ENCODE measurements at places on chromosomes 11 and 22. TPM values are rescaled to one million over a fixed set of nuclear protein-coding genes. Genes with fewer than 3 reads are reported as not detected.

- no peak for DNase-seq
Measured at GRCh38 chr11:19633276-19633675, 79.4 kb upstream of the NAV2 start.

DNA sequence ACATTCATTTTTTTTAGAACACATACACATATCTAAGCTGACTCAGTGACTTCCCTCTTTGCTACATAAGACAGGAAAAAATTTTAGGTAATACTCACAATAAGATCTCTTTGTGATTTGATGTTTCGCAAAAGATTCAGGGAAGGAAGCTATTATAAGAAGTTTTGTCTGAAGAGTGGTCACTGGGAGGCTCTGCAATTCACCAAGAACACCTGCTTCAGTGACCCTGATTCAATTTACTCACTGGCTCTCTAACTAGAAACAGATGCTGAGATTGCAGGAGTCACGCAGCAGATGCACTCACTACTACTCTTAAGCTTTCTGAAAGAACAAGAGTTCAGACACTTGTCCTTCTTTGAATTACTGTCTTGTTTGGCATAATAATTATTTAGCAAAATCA, 193.6 kb upstream of the DDI1 start:
- no peak for DNase-seq

- no peak for DNase-seq
Measured at GRCh38 chr22:42357634-42358296, 74.4 kb downstream of the NFAM1 start.

- DNase-seq: no peak
Measured at GRCh38 chr11:33696411-33696810, 4.2 kb downstream of the C11orf91 start.

GRCh38 chr11:57761301-57762234, at the start of gene CTNND1:
CTNND1 (plus strand) TSS chr11:57761802; CDS start chr11:57791479, 29,677 bp downstream.
- DNase-seq: peak; percentile 96

- DNase-seq: peak; percentile 72
Measured at GRCh38 chr11:78698612-78699011, 123.9 kb upstream of the NARS2 start.

- no peak for DNase-seq
Measured at GRCh38 chr22:37075822-37076433, 24.4 kb downstream of the KCTD17 start.

DNA sequence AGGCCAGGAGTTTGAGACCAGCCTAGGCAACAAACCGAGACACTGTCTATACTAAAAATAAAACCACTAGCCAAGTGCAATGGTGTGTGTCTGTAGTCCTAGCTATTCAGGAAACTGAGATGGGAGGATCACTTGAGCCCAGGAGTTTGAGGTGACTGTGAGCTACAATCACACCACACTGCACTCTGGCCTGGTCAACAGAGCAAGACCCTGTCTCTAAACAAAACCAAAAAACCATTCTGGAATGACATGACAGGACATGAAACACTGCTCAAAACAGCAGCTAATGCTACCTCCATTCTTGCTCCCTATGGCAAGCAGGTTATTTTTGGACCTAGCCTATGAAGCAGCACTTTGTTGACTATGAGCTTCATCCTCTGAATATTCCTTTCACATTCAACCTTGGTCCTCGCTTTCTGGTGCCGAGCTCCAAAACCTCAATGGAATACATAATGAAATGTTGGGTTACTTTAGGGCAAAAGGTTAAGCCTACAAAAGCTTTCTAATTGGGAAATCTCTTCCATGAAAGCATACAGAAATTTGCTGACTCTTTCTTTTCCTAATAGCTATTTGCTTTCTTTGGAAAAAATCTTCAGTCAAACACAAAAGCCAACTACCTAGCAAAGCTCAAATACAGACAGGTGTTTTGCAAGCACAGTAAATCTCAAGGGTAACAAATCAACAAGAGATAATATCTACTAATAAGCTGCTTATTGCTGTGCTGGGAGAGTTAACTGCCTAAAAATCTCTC, 21.1 kb downstream of the SIK3 start:
- DNase-seq: no peak

GRCh38 chr11:75328426-75329277, 22.8 kb downstream of the ARRB1 start:
- peak; percentile 85 for DNase-seq

DNA sequence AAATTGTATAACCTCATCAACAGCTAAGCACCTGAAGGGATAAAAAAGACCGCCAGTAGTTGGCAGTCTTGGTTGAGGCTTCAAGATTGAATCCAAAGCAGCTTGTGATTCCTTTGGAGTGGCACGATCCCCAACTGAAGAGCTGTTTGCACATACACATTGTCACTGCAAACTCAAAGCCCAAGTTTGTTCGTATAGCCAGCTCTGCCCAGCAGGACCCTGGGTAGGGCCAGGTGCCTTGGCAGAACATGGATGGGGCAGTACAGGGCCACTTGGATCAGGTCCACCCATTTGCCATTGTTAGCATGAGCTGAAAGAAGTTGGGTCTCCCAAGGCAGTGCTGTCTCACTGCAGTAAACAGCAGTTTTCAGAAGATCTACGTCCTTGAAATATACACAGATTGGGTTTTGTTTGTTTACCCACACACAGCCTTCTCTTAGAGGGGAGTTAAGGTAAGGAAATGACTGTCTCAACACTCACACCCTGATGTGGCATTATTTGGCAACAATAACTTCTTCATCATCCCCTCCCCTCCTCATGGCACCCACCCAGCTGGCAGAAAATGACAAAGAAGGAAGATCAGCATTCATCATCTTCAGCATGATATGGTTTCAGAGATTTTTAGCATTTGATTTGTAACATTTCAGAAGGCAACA, 132.9 kb downstream of the COMMD9 start:
- peak; percentile 81 for DNase-seq

GRCh38 chr11:12674936-12675696, 895 bp downstream of the TEAD1 start:
- DNase-seq: no peak

GRCh38 chr11:57546869-57547475, 9.6 kb downstream of the SMTNL1 start:
- DNase-seq: peak; percentile 70

GRCh38 chr11:59076876-59077571, 9.1 kb upstream of the GLYATL1B start:
- no peak for DNase-seq

DNA sequence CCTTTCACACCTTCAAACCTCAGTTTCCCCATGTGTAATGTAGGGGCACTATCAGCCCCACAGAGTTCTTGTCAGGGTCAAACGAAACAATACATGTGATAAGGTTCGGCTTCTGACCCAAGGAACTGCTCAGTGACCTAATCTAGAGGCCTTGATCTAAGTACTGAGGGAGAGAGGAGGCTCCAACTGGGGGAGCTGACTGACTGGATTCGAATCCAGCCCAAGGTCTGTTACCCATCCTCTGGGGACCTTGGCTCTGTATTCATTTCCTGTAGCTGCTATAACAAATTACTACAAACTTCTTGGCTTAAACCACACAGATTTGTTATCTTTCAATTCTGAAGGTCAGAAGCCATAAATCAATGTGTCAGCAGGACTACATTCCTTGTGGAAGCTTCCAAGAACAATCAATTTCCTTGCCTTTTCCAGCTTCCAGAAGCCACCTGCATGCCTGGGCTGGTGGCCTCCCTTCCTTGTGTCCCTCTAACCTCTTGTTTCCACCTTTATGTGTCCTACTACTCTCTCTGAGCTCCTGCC, 10.7 kb upstream of the ANAPC15 start:
- DNase-seq: no peak

- no peak for DNase-seq
Measured at GRCh38 chr11:25993016-25993415, 338.9 kb upstream of the ANO3 start.

GRCh38 chr22:48335442-48336139, 1492.1 kb downstream of the BRD1 start:
- DNase-seq: no peak

The ARRB1 gene
- 10.6 TPM for total RNA-seq

The TRIM49B gene
- not detected for total RNA-seq

The GLB1L3 gene
- 0.03 TPM for total RNA-seq

The BTG4 gene
- total RNA-seq: not detected

The LRRC55 gene
- total RNA-seq: not detected

The PRR5L gene
- total RNA-seq: 39.3 TPM

The FXYD2 gene
- total RNA-seq: not detected

The INSC gene
- total RNA-seq: 4.0 TPM

Measured in HT1080 (cell line).